Left kidney (tissue), 8 donors: ENCODE measurements at places on chromosomes 4 and X. TPM values are rescaled to one million over a fixed set of nuclear protein-coding genes. Genes with fewer than 3 reads are reported as not detected.

DNA sequence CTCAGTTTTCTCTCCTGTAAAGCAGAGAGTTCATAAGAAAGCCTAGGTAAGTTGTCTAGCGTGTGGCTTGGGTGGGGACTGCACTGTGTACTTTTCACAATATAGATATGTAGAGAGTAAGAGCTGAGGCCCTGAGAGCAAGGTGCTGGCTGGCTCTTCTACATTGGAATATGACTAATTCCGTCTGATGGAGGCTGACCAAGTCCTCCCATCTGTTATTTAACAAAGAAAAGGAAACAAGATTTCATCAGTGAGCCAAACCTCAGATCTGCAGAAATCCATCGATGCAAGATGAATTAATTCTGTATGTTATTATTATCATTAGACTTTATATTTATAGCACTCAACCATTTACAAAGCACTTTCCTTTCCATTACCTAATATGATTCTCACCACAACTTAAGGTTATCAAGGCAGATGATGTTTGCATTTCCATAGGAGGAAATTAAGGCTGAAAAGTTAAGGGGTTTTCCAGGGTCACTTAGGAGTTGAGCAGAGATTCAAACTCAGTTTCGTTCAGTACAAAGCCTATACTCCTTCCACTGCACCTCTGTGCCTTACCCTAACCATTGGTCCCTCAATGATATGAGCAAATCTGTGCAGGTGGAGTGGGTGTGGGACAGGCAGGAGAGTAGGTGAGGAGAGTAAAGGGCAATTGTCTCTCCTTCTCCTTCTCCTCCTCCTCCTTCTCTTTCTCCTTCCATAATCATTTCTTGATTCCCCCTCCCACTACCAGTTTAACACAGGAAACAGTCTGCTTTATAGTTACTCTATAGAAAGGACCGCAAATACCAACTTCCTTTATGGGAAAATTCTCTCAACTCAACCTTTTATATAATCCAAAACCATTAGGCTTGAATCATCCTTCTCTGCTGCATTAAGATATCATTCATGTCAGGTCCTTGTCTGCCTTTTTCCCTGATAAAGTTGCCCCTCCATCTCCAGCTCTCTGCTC is 27.6 kb upstream of the SRD5A3 start:
- no peak for DNase-seq

DNA sequence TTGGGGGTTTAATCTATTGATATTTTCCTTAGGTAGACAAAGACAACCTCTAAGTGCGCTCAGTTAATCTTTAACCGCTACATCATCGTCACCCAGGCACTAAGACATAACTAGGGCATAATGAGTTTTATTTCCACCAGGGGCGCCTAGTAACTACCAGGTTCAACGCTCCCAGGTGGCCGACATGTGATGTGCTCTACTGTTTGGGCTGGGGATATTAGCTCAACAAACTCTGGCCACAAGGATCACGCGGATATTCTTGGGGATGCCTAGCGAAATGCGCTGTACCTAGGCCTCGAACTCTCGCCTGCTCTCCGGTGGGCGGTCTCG is 915 bp upstream of the RAB33B start:
- DNase-seq = peak; percentile 57

DNA sequence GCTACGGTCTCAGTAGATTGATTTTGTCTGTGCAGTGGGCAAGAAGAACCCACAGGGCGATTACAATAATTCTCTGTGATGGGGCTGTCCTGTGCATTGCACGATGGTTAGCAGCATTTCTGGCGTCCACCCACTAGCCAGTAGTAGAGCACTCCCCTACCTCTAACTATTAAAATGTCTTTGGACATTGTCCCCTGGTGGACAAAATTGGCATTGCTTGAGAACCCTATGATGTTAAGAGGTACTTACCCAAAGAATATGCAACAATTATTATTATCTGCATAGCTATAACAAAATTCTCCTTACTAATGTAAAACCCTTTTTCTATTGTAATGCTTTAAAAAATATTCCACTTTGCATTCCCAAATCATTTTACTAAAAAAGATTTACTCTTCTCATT is 109.5 kb upstream of the VCX3A start:
- no peak for DNase-seq

DNA sequence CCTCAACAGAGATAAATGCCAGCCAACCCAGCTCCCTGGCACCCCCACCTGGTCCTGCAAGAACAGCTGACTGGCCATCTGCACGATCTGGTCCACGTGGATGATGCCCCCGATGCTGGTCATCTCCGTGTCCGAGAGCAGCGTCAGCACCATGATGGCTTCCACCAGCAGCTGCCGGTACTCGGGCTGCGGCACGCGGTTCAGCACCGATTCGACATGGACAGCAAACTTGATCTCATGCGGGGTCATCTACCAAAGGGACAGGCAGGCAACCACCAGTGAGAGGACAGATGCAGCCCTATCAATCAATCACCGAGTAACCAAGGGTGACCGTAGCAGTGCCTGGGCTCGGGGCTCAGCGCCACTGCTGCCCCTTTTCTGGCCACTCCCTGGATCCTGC is 89.8 kb downstream of the PHKA2 start:
- no peak for DNase-seq

Gene RADX
- polyA plus RNA-seq = 9.3 TPM
